Midbrain (tissue), 1 donor: ENCODE measurements at places on chromosomes 5 and 9.

DNA sequence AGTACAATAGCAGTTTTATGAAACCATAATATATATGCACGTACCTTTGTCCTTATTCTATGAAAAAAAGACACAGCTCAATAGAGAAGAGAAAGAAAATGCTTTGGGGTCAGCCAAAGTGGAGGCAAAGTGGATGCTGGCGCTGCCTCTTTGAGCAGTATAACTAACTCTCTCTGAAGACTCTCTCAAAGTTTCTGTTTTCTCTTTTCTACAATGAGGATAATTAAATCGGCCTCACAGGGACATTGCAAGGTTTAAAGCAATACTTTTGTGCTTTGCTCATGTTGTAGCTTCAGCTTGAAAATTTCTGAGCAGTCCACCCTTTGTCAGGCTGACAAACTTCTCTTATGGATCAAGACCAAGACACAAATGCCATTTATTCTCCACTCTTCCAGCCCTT lies 455.1 kb upstream of the MPDZ start:
- no peak for DNase-seq

- no peak for DNase-seq
Measured at GRCh38 chr9:123343443-123344191, 12.4 kb upstream of the CRB2 start.

DNA sequence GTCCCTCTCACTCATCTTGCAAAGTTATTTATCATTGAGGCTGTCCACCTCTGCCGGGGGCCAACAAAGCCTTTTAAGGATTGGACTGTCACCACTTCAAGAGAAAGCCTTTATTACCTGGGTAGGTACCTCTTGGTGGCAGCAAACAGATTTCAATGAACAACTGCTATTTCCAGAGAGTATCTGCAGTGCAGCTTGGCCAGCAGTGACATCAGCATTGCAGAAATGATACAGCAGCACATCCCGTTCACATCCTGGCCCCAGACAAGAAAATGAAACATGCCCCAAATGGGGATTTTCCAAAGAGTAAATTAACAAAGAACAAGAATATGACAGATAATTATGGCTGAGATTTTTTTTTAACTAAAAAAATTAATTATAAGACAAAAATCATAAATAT lies 2.3 kb upstream of the SPATA6L start:
- no peak for DNase-seq

GRCh38 chr9:126454795-126455194 lies 128.2 kb downstream of the MVB12B start:
- no peak for DNase-seq

- DNase-seq, result no peak
Measured at GRCh38 chr9:129900263-129901027, 65.2 kb downstream of the USP20 start.

DNA sequence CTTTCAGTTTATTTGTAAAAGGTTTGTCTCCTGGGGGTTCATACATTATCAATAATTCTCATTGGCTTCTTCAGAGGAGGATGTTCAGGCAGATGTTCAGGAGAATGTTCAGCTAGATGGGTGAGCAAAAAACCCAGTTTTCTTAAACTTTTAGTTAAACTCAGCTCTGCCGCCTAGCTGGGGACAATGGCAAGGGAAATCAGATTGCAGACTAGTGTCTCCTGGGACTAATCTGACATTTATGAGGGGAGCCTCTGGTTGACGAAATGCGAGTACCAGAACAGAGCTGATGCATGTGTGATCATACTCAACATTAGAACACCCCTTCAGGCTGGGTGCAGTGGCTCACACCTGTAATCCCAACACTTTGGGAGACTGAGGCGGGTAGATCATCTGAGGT lies 314.4 kb downstream of the ARL15 start:
- no peak for DNase-seq

DNA sequence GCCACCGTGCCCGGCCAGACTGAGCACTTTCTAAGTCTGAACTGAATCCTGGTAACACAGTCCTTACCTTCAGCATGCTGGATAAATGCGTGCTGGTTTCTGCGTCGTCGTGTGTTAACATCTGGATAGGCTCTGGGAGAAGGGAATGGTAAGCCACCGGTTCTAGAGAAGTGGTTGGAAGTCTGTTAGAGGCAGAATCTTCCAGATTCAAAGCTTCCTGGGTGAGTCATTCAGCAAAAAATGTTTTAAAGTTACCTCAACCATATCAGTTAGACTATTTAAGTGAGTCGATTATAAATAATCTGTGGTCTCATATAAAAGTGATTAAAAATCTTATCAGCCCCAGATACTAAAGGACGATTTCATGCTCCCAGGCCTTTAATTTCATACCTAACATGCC lies 256.5 kb upstream of the NFIL3 start:
- DNase-seq, result no peak

DNA sequence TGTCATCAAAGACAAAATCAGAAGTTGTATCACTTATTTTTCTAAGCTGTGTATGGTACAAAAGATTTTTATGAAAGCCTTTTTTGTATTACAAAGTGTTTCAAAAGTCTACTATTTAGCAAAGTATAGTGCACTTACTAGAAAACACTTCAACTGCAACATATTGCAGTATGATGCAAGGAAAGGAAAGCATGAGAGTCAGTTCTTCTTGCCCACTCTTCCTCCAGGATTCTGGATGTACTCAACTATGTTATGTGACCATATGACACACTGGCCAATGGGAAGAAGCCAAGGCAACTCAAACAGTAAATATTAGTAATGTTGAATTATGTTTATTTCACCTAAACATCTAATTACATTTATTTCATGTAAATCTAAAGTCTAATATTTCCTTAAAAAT lies 49.5 kb upstream of the TYRP1 start:
- no peak for DNase-seq

- no peak for DNase-seq
Measured at GRCh38 chr9:79266986-79267385, 304.8 kb upstream of the TLE4 start.

- no peak for DNase-seq
Measured at GRCh38 chr5:107607671-107608345, 62.9 kb downstream of the EFNA5 start.

GRCh38 chr5:109695005-109695926 lies 5.5 kb downstream of the MAN2A1 start:
- no peak for DNase-seq

- DNase-seq, result no peak
Measured at GRCh38 chr5:79032031-79032695, 37.3 kb downstream of the DMGDH start.
